ENCODE measurements at places on chromosomes 6 and 20.

DNA sequence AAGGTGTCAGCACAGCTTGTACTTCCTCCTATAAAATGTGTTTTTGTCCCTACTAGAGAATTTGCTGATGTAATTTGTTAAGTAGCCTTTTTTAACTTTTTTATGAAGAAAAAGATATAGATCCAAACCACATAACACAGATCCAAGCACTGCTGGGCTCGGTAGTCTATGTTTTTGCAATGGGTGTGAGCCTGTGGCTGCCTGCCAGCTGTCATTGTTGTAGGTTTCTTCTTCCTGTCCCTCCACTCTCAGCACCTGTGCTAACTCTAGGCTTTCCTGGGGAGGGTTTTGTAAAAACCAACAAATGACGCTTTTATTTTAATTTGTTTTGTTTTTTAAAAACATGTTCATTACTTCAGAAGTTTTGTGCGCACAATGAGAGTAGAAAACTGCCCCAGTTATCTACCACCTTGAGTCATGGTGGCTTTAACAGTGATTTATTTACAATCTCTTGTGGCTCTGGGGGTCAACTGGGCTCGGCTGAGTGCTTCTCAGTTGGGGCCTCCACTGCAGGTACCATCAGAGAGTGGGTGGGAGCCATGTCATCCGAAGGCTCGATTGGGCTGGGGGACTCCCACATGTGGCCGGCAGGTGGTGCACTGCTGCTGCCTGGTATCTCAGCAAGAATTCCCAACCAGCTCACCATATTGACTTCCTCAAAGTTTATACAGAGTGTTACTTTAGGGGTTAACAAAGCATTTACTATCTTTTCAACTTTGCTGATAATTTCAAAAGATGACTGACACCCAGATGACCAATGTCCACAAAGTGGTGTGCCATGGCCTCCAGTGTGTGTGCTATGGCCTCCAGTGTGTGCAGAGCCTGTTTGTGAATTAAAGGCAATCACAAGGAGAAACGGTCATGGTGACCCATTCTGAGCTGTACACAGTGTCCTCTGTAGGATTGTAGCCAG lies 3.0 kb upstream of the CCR6 start:
- no peak for DNase-seq

- DNase-seq = no peak
Observed at GRCh38 chr6:137155830-137156229, 17.6 kb downstream of the IL22RA2 start.

- no peak for DNase-seq
Observed at GRCh38 chr20:45776931-45777330, 14.8 kb downstream of the WFDC3 start.

GRCh38 chr6:106283481-106283880 lies 42.1 kb downstream of the ATG5 start:
- DNase-seq = no peak

DNA sequence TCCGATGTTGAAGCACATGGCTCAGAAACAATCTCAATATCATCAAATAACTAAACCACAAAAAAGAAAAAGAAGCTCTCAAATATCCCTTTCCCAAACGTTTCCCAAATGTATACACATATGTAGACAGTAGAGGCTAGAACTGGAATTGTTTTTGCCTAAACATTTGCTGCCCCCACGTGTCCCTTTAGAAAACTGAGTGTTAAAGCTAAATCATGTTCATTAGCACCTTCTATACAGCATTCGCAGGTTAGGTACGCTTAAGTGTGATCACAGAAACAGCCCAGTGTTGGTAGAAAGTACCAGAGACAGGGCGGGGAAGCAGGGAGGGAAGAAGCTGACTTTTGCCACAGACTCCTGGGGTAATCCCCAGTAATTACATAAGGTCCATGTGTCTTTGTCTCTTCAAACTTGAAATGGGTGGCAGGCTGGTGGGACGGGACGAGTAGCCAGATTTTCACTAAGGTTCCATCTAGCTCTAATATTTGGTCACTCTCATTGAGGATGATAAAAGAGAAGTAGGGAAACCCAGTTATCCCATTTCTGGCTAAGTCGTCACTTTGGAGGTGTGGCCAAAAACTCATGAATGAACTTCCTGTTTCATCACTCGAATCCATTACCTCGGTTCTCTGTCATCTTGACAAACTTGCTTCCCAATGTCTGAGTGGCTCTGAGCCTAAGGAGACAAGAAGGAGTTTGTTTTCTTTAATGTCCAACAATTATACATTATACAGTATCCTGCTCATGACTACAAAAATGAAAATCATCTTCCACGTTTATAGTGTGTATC lies 15.0 kb upstream of the TFAP2A start:
- DNase-seq = no peak

GRCh38 chr6:113699239-113699638 lies 157.9 kb upstream of the MARCKS start:
- DNase-seq = no peak
